Activated effector memory CD4-positive, alpha-beta T cell treated with Interleukin-2 at 50 U/mL for 16 hours (primary cell): ENCODE measurements at places on chromosomes 4 and X.

DNA sequence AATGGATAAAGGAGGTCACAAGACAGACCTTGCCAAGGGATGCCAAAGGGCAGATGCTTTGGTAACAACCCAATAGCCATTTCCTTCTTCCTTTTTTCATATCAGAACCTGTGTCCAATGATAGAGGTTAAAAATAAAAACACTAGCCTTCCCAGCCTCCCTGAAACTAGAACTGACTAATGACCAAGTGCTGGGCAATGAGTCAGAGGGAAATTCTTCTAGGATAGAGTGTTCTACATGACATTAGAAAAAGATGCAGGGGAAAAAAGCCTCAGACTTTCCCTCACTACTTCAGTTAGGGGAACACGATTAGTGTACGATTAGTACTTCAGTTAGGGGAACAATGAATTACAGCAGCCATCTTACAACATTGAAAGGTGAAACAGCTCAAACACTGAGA lies 29.3 kb upstream of the FAM47C start:
- DNase-seq, result no peak

GRCh38 chr4:183164963-183165362 lies 65.9 kb downstream of the WWC2 start:
- DNase-seq, result no peak

GRCh38 chr4:146049802-146050201 lies 111.2 kb upstream of the ZNF827 start:
- no peak for DNase-seq

GRCh38 chrX:68833855-68834331 lies 5.1 kb downstream of the EFNB1 start:
- DNase-seq, result no peak

DNA sequence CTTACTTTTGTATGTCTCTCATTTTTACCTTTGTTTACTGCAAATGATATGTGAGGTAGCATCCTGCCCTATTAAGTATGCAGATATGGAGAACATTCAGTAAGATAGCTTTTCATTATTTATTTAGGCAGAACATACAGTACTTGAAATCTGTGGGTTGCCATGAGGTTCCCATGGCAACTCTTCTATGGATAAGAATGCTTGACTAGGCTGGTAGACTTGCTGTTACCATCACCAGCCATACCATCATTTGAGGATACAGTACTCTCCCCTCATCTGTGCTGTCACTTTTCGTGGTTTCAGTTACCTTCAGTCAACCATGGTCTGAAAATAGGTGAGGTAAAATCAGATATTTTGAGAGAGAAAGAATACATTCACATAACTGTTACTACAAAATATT lies 56.7 kb downstream of the NAF1 start:
- DNase-seq, result no peak

- DNase-seq, result no peak
Measured at GRCh38 chrX:143754183-143754582, 33.6 kb upstream of the SPANXN2 start.

DNA sequence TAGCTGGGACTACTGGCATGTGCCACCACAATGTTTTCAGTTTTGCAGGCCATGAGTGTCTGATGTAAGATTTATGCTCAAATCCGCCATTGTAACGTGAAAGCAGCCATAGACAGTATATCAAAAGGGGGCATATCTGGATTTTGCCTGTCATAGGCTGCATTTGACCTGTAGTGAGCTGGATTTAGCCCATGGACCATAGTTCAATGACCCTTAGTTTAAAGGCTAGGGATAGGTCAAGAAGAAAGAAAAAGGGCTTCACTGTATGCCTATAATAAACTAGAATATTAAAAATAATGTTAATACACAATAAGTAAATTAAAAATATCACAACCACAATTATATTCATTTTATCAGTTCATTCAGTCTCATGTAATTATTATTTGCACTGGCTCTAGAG lies 181.8 kb downstream of the STIM2 start:
- DNase-seq, result no peak

- DNase-seq, result peak; percentile 32
Measured at GRCh38 chrX:119887721-119888425, 7.8 kb upstream of the AKAP14 start.

DNA sequence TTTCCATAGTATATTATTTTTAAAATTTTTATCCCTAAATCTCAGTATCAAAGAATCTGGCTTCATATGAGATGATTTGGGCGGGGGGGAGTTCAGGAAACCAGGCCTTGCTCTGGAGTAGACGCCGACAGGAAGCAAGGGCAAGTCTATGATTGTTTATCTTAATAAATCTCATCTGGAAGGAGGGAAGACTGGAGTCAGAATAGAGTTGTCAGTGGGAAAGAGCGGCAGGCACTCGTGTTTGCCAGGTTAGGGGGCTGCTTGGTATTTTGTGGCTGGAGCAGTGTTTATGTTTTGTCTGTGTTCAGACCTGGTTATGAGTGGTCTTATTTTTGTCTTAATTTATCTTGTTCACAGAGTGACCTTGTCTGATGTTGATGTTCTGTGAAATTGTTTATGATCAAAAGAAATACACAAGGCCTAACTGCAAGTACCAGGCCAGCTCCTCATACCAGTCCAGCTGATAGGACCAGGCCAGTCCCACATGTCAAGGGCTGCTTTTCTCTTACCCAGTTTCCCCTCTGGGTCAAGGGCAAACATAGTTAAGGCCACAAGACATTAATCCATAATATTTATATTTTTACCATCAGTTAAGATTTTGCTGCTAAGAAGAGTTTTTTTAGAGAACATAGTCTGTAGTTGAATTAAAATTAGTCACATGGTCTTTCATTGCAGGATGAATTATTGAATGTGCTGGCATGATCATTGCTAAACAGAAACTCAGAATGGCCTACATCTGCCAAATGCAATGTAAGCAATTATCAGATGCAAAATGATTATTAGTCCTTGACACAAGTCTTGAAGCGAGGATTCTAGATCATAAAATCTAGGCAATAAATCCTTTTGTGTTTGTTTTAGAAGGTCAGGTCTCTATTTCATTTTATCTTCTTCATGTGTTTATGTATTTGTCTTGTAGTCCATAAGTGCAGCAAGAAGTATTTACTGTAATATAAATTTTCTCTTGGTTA lies 176.5 kb downstream of the GASK1B start:
- DNase-seq, result no peak

DNA sequence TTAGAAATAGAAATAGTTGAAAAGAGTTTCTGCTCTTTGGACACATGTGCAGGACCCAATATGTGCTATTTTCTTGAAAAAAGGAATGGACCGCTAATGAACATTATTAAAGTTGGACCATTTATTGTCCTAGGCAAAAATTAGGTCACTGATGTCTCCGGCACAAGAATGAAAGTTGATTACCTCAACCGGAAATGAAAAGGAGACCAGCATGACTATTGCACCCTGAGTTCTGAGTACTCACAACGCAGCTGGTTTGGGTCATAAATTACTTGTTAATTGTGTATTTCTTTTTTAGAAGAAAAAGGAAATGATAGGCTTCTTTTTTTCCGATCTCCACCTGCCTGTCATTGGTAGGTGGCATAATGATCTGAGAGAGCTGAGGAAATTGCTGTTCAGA lies 232.7 kb downstream of the ARHGAP24 start:
- DNase-seq, result no peak

- DNase-seq, result no peak
Measured at GRCh38 chr4:81412946-81413495, 58.7 kb downstream of the RASGEF1B start.

GRCh38 chr4:9923195-9923812 lies 98.0 kb downstream of the SLC2A9 start:
- no peak for DNase-seq

DNA sequence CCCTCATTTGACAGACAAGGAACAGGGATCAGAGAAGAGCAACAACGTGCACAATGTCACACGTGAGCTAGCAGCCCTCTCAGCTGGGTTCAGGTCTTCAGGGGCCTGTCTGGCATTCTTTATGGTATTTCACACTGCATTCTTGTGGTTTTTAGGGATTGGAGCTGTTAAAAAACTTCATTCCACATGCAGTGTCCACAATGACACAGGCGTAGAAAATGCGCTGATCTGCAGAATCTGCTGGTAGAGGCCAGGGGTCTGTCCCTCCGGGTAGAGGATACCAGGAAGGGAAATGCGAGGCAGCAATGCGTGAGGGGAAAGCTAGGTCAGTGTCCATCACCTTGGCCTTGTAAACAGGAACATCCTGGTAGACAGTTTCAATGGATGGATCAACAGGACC lies 36.6 kb downstream of the MAP7D3 start:
- no peak for DNase-seq

DNA sequence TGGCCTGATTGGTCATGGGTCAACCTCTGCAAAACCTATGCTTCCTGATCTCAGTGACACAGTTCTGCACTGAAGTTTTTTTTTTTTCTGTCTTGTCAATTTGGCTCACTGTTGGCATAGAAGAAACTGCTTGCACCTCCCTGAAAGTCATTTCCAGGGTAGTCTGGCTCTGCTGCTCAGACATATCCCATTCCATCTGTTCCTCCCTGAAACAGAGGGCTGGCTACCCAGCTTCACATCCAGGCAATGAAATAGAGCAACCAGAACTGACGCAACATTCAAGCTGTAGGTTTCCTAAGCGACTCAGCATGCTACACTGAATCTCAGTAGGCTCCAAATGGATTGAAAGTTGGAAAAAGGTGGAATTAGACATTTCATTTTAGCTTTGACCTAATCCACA lies 176.8 kb upstream of the MBNL3 start:
- DNase-seq, result no peak

DNA sequence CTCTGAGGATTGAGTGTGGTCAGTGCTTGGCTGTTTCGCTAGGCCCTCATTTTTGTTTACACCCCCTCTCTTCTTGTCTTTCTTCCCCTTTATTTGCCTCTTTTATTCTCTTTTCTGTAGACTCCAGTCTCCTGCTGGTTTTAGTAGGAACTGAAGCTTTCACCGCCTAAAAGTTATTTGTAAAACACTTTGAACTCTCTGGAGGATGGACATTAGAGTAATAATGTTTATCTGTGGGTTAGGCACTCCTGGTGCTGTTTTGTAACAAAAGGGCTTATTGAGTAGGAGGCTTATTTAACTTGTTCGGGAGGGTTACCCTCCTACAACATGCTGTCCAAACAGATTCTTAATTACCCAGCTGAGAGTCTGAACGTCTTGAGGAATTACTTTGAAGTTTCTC lies 1.6 kb upstream of the ARHGAP10 start:
- DNase-seq, result no peak

GRCh38 chr4:184191267-184191666 lies 26.4 kb downstream of the ENPP6 start:
- no peak for DNase-seq
